ENCODE measurements at places on chromosomes 2 and 18.

GRCh38 chr2:96993367-96993766 lies 7.0 kb upstream of the FAM178B start:
- DNase-seq = no peak

- DNase-seq = no peak
Measured at GRCh38 chr2:233090879-233091278, 30.7 kb downstream of the INPP5D start.

GRCh38 chr2:95158441-95158840 lies 1.2 kb downstream of the ZNF514 start:
- no peak for DNase-seq

GRCh38 chr2:170324640-170325046 lies 146.7 kb downstream of the MYO3B start:
- no peak for DNase-seq

DNA sequence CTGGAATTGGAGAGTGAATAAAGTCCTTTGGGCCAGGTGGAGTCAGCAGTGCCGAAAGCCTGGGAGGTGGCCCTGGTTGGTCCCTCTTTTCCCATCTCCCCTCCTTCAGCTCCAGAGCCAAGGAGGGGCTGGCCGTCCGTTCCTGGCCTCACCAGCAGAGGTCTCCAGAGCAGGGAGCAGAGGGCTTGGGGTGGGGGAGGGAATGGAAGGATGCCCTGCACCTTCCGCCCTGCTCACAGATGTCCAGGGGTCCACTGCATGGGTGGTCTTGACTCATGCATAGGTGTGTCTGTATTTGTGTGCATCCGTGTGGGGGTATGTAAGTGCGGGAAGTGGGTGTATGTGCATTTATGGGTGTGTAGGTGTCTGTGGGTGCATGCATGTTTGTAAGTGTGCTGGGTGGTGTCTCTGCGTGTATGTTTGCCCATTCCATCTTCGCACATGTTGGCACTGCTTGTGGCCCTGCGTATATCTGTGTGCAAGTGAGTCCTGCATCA lies 201.8 kb downstream of the ZFP36L2 start:
- no peak for DNase-seq

DNA sequence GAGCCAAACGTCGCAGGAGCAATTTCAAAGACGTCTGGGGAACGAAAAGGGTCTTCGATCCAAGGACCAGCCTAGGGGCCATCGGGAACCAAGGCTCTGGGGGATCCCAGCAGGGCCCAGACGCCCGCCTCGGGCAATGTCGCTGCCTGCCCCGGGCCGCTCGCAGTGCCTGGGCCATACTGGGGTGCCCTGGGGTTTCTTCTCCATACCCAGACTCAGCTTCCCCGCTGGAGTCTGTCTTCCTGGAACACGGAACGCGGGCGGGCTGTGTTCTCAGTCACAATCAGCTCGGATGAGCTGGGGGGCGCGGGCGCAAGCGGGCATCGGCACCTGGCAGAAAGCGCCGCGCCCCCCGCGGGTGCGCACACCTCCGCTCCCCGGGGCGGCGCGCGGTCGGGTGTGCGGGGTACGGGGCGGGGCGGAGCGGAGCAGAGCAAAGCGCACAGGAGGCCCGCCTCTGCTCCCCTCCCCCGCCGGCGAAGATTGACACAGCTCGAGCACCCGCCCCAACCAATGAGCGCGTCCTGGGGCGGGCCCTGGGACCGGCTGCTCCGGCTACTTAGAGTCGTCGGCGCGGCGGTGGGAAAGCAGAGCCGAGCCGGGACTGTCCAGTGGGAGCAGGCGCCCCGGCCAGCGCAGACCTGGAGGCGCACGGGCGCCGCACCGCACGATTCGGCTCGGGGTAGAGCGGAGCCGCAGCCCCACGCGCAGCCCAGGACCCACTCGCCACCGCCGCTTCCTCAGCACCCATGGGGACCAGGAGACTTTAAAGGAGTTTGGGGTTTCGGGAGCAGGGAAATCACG lies at the start of gene LRATD1:
Gene LRATD1 (plus strand): TSS at position 585 of the 804 bp plus-strand sequence. CDS start 1,263 bp downstream, outside the sequence.
- no peak for DNase-seq

- DNase-seq = no peak
Measured at GRCh38 chr2:26904839-26905238, 56.9 kb downstream of the DPYSL5 start.

- no peak for DNase-seq
Measured at GRCh38 chr2:85799215-85799956, 45.6 kb downstream of the ATOH8 start.

GRCh38 chr2:127640082-127641072 lies 5.6 kb upstream of the GPR17 start:
- DNase-seq = no peak

- DNase-seq = no peak
Measured at GRCh38 chr2:233082222-233082930, 22.2 kb downstream of the INPP5D start.

DNA sequence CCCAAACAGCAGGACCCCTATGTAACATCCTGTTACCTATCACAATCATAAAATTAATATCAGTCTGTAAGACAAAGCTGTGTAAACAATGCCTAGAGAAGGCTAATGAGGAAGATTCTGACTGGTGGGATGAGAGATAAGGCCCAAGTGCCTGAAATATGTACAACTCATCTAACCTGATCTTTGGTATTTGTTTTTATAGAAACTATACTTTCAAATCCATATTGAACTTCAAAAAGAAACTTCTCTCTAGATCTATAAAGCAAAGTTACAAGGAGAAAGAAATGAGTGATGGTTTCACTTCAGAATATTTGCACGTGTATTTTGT lies 36.1 kb upstream of the ITGA4 start:
- DNase-seq = no peak

GRCh38 chr2:138267161-138267901 lies 234.2 kb upstream of the SPOPL start:
- DNase-seq = no peak

- DNase-seq = no peak
Measured at GRCh38 chr2:42138163-42139015, 30.8 kb upstream of the EML4 start.

Measured in activated CD4-positive, alpha-beta T cell treated with anti-CD3 and anti-CD28 coated beads for 1 hour (primary cell).